ENCODE measurements at places on chromosomes 2 and 18.
A peak's percentile ranks its signal among the peaks of the same experiment; 100 is the strongest.

DNA sequence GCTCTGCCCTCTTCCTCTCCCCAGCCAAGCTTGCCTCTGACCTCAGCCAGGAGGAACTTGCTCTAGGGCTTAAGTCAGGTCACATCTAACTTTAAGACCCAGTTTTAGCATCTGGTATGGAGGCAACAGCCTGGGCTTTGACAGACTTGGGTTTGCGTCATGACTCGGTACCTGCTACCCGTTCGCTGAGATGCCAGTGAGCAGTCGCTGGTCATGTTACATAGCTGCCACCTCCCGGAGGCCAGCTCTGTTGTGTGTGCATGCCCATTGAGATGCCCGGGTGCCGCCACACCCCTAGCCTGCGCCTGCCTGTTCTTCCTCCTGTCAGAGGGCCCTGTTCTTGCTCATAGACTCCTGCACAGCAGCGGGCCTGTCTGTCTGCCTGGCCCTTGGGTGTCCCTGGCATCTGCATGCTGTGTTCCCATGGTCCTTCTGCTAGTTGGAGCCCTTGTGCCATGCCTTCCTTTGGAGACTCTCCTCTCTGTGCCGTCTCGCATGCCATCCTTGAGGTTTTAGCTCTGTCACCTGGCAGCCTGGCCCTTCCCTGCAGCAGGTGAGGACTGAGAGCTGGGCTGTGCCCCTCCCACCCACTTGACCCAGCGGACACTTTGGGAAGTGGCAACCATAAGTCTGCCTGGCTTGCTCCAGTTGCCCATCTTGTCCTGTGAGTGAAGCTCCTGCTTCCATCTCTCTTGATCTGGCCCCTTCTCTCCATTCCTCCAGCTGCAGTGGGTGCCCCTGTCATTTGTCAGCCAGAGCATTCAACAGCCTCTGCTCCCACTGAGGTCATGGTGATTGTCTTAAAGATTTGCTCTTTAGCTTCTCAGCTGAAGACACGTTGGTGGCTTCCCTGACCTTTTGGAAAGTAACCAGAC, 24.9 kb downstream of the ASAP2 start:
- no peak for DNase-seq

GRCh38 chr2:20288642-20289340, 61.9 kb downstream of the PUM2 start:
- no peak for DNase-seq

DNA sequence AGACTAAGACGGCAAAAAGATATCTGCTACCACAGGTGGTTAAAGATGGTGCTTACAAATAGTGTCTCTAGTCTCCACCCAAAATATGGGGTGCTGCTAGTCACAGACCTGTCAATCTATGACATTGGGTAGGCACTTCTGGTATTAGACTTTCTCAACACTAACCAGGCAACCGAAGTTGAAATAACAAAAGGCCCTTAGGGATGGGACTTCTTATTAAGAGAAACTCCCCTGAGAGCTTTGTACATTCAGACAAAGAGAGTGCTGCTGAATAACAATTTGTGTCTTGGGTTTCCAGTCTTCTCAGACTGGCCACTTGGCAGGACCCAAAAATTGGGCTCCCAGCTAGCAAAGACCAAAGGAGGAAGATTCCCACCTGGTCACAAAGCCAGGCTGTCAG, 310.0 kb downstream of the CNTNAP5 start:
- no peak for DNase-seq

DNA sequence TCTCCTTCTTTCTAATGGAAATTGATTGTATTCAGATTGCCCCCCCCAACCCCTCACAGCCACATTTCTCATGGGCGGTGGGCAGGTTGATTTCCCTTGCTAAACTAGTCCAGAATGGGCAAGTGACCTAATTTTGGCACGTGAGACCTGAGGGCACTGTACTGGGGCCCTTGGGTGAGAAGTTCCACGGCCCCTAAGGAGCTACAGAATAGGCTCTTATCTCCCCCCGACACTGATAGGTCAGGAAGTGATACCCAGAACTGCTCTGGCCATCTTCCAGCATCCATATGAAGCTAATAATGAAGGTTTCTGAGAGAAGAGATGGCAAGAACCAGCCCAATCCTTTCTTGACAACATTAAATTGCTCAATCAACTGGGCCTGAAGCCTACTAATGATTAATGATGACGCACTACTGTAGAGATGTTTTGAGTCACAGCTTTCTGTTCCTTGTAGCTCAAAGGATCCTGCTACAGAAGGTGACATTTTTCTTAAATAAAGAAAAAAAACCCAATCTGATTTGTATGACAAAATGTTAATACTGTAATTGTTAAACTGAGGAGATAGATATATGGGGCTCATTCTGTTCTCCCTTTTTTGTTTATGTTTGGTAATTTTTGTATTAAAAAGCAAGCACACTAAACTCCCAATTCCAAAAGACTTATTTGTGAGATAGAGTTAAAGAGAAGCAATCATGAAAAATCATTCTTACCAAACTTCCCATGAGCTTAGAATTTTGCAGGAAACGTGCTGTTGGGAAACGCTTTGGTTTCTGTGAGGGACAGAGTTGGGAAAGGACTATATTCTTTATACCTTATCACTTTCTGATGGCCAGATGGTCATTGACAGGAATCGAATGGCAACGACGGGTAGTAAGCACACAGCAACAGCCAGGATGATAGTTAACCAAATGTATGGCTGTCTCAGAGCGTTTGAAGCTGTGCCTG, 28.2 kb upstream of the NARS1 start:
- peak; percentile 77 for DNase-seq

GRCh38 chr18:35549564-35549963, 32.0 kb upstream of the GALNT1 start:
- DNase-seq = no peak

DNA sequence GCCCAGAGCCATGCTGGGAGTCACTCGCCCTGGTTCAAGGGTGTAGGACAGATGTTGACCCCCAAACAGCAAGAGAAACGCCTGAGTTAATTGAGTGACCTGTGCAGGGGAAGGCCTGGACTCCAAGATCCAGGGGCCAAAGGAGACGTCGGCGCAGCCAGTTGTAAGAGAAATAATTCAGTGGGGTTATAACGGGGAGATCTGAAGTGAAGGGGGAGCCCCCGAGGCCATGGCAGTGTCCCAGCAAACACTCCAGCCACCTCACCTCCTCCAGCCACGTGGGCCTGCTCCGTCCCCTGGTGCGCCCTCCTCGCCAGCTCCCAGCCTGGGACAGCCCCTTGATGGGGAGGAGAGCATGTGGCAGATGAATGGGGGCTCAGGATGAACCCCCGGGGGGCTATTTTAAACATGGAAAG, 130.7 kb upstream of the GPC1 start:
- DNase-seq = no peak
